Amygdala (tissue), 56 donors: ENCODE measurements at places on chromosomes 11 and 22.

DNA sequence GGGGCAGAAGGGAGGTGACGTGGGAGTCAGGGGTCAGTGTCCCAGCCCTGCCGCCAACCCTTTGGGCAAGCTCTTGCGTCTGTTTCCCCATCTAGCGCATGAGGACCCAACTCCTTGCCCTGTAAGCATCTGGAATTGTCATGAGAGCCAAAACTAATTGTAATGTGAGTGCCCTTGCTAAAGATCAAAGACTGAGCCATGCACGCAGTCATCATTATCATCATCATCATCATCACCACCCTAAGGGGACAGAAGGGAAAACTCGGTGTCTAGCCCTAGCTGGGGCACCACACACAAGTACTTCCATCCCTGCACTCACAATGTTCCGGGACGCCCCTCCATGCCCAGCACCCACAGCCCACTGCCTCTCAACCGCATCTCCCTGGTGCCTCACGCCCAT is 2.5 kb downstream of the LIF start:
- DNase-seq: no peak

GRCh38 chr11:33569333-33569732 is 131.3 kb downstream of the C11orf91 start:
- no peak for DNase-seq

- no peak for DNase-seq
Measured at GRCh38 chr22:37184380-37184755, 3.7 kb downstream of the C1QTNF6 start.

GRCh38 chr11:14503023-14503422 is 3.4 kb upstream of the COPB1 start:
- DNase-seq: no peak

DNA sequence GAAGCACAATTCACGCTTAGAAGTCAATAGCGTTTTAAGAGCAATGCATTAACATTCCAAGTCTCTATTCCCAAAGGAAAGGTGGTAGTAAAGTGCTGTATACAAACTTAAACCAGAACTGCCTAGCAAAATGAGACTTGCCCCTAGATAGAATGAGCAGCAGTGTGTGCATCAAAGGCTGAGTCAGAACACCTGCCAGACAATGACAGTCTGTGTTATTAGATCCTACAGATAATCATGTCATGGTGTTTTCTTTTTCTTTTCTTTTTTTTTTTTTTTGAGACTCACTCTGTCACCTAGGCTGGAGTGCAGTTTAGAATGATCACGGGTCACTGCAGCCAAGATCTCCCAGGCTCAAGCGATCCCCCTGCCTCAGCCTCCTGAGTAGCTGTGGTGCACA is 1.6 kb downstream of the RTCB start:
- DNase-seq: no peak

DNA sequence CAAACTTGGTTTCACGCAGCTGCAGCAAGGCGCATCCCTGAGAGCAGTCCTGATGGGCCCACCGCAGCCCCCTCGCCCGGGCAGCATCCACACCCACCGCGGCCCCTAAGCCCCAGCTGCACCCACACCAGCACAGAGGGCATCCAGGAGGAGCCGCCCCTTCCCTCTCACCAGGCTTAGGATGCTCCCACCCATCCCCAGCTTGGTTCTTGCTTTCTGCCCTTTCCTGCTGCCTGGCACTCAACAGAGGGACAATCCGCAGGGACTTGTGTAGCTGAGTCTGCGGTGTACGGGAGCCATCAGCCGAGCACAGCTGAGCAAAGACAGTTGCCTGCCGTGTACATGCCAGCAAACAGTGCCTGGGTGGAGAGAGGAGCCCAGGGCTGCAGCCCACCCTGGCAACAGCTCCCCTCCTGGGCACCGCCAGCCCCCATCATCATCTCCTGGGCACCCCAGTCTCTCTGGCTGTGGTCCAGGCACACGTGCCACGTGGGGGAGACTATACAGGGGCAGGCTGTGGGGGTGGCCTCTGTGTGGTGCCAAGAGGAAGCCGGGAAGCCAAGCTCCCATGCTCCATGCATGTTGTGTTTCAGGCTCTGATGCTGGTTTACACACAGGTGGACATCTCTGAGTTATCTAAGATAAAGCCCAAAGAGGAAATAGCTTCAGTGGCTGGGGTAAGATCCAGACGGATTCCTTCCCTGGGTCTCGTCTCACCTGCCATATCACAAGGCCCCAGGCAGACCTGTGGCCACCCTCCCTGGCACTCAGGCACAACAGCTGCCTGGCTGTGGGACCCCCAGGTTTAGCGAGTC is 36.0 kb upstream of the GNB1L start:
- no peak for DNase-seq

DNA sequence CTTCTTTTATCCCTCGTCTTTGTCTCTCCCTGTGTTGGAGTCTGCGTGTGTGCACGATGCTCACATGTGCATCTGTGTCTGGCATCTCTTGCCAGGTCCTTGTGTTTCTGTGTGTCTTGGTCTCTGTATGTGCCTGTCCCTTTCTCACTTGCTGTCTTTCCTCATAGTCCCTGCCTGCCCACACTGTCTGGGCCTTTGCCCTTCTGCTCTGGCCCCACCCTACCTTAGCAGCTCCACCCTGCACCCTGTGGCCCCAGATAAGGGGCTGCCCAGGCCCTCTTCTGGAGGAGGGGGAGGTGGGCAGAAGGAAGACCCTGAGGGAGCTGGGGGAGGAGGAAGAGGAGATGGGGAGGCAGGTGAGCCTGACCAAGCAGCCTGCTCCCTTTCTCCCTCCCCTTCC is 2.8 kb downstream of the EHBP1L1 start:
- DNase-seq: no peak

DNA sequence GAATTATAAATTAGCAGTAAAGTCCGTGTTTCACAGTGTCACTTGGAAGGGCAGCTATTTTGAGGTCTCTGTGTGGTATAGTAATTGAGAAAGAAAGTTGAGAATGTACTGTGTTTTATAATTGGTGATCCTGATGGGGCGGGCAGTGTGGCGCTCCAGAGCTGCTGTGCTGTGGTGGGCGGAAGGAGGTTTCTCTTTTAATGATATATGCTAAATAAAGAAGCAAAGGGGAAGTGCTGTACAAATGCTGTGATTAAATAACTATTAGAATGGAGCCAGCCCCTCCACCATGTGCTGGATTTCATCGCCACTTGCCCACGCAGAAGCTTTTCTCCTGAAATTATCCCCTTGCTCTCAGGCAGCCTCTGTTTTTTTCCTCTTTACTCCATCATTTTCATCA is 24.6 kb downstream of the ATXN10 start:
- no peak for DNase-seq
